ENCODE measurements at places on chromosomes 6 and 20.

- DNase-seq = no peak
Observed at GRCh38 chr6:139364302-139364981, 10.0 kb downstream of the CITED2 start.

- no peak for DNase-seq
Observed at GRCh38 chr6:134119486-134119885, 67.1 kb upstream of the SLC2A12 start.

DNA sequence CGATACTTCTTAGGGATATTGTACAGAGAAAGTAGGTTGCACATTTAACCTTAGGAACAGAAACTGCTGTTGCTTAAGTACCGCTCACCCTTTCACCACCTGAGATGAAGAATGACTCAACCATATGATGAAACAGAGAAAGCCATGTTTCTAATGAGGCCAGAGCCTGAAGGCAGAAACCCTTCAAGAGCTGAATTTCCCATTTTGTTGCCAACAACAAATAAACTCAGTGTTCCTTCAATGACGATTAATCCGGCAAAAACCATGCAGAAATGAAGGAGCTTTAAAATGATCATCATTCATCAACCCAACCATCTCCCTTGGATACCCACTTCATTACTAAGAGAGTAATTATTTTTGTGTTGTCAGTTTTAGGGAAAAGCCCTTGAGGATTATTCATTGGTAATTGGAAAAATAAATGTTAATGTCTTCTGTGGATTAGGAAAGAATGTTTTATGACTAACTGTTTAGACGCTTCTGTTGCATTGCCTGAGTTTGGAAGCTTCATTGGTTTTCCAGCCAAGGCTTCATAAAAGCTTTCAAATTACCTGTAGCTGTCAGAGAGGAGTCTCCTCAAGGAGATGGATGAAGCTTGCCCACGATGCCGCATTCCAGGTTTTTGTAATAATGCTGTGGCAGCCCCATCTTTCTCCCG, 112.1 kb upstream of the IYD start:
- DNase-seq = no peak

DNA sequence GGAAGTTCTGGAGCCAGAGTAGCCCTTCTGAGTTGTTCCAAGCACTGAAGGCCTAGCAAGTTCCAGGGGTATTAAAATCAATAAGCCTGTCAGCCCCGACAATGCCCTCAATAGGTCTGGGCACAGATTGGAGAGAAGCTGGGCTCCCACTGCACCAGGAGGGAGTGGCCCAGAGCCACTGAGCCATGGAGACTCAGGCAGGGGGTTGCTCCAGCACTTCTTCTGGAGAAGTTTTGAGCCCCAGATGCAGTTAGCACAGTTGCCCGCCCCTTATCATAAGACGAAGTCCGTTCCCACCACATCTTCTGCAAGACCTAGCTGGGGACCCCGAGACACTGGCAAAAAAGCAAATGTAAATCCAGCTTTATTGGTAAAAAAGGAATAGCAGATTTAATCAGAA, 13.0 kb downstream of the DEFB132 start:
- no peak for DNase-seq

DNA sequence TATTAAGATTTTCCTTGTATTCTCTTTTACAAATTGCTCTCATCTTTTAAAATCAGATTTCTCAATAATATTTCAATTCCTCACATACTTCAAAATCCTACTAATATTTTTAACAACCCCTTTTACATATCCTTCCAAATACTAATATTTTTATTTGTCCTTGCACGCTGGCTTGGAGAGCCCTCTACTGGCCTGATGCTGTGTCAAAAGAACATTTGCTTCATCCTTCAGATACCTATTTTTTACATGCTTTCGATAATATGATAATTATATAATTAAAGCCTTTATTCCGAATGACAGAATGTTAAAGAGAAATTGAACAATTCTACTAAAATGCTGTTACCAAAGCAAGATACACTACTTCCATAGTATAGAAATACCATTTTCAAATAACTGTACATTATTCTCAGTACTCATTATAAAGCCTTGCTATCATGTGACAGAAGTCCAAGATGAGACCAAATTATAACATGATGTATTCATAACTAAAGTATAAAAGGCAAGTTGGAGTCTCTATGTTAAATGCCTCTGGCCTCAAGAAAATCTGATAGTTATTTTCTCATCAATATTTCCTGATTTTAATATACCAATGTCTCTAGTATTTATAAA, 39.0 kb upstream of the PLN start:
- peak; percentile 9 for DNase-seq

GRCh38 chr6:17987697-17988421, 424 bp upstream of the KIF13A start:
- peak; percentile 81 for DNase-seq

DNA sequence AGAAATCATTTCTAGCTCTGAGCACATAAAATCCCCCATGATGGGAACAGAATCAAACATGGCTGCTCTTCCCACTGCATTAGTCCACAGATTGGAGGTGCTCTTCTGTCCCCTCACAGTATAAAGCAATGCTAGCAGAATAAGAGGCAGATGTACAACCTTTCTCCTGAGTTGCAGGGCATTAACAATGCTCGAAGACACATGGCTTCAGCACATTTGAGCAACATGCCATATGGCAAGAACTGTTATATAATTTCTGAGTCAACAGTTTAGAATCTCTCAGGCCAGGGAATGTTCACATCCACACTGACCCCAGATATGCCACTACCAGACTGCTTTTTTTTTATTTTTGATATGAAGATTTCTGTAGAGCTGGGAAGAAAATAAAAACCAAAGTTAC, 119.6 kb downstream of the KIF13A start:
- no peak for DNase-seq
